SHP77 treated with DMSO at 0.1 percent for 48 hours (cell line): ENCODE measurements at places on chromosomes 1 and 21.

GRCh38 chr1:30449428-30450147 is 273.8 kb downstream of the MATN1 start:
- no peak for DNase-seq

DNA sequence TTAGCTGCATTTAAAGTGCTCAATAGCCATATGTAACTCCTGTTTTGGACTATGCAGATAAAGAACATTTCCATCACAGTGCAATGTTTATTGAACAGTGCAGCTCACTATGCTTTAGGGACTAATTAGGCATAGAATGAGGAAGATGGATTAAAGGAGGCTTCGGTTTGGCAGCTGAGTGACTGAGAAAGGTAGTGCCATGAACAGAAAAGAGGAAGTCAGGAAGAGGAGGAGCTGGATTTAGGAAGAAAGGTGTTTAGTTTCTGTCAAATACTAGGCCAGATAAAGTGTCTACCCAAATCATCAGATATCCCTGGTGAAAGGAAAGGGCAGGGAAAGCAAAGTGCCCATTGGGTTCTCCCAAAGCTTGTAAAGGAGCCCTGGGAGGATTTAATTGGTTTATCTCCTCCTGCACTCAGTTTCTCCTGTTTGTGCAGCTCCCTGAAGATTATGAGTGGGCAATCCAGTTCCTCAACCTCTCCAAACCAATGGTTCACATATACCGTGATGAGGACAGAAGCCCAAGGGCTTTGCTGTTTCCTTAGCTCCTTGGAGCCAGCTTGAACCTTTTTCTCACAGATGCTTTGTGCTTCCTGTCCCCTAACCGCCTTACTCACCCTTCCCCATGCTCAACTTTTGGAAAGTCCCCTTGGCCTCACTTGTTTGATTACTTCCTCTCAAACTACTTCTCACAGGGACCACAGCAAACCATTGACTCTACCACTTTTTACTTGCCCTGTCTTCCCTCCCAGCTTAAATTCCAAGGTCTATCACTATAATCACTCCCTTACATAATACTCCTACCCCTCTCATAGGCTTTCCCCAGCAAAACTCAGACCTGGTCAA is 3.5 kb upstream of the RAP1A start:
- DNase-seq, result no peak

GRCh38 chr21:43866659-43867331 is 1.8 kb downstream of the AGPAT3 start:
- DNase-seq, result no peak

GRCh38 chr1:86430376-86430775 is 6.4 kb downstream of the CLCA2 start:
- DNase-seq, result no peak

DNA sequence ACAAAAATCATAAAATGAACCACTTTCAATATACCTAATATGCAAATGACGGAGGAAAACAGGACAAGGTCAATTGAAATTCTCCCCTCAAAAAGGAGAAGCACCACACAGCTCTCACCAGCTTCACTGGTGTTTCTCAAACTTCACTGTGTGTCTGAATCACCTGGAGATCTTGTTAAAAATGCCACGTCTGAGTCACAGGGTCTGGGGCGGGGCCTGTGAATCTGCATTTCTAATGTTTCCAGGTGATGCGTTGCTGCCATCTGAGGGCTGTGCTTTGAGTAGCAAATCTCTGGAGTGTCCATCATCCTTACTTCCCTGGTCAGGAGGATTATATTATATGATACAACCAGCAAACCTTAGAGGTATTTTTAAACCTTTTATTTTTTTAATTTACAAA is 9.0 kb downstream of the CLDN19 start:
- DNase-seq, result no peak

- DNase-seq, result no peak
Measured at GRCh38 chr1:89732206-89732605, 88.6 kb upstream of the LRRC8D start.

DNA sequence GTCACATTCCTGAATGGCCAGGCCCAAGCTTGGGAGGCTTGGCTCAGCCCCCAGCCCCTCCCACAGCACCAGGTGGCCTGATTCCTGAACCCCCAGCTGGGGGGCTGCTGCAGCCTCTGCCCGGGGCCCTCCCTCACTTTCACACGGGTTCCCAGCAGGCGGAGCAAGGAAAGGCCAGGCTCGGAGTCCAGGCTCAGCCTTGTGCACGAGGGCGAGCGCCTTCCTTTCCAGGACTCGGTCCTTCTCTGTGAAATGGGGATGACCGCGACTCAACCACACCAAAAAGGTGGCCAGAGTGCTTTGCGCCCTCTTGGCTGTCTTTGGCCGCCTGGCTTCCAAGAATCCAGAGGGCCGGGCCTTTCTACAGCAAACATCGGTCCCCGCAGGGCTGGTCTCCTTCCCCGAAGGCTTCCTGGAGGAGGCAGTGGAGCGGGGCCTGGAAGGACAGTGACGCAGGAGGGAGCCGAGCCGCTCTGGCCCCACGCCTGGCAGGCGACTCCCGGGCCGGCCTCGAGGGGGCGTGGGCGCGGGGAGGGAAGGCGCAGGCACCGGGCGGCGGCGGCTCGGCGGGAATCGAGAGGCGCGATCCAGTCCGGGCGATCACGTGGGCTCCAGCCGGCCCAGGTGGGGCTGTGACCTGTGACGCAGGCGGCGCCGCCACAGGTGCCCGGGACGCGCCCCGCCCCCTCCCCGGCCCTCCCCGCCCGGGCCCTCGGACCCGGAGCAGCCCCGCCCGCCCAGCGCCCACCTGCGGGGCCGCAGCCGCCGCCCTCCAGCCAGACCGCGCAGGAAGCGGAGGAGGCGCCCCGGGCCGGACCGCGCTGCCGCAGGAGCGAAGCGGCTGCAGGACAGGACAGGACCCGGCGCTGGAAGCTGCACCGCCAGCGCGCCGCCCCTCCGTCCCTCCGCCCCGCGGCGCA is at the start of gene ARHGEF16:
TSS of gene ARHGEF16 (plus strand) at position 775 of the 920 bp plus-strand sequence. CDS start 8,420 bp downstream, outside the sequence.
- no peak for DNase-seq
